HCT116 (cell line): ENCODE measurements at places on chromosomes 6 and 20. TPM values are rescaled to one million over a fixed set of nuclear protein-coding genes. Genes with fewer than 3 reads are reported as not detected.

DNA sequence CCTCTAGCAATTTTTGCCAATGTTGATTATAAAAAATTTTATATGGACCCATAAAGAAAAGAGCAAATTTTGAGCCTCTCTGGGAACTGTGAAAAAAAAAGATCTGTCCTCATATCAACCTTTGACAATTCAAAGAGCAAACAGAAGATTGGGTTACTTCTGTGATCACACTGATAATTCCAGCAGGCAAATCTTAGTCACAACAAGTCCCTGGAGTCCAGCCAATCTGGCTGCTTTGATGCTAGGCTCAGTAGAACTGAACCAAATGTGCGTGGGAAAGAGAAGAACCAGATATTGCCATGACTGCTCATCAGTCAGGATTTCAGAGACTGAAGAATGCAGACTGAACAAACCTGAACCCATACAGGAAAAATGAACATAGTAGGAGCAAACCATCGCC, 438.4 kb upstream of the FLRT3 start:
- DNase-seq: peak; percentile 8

DNA sequence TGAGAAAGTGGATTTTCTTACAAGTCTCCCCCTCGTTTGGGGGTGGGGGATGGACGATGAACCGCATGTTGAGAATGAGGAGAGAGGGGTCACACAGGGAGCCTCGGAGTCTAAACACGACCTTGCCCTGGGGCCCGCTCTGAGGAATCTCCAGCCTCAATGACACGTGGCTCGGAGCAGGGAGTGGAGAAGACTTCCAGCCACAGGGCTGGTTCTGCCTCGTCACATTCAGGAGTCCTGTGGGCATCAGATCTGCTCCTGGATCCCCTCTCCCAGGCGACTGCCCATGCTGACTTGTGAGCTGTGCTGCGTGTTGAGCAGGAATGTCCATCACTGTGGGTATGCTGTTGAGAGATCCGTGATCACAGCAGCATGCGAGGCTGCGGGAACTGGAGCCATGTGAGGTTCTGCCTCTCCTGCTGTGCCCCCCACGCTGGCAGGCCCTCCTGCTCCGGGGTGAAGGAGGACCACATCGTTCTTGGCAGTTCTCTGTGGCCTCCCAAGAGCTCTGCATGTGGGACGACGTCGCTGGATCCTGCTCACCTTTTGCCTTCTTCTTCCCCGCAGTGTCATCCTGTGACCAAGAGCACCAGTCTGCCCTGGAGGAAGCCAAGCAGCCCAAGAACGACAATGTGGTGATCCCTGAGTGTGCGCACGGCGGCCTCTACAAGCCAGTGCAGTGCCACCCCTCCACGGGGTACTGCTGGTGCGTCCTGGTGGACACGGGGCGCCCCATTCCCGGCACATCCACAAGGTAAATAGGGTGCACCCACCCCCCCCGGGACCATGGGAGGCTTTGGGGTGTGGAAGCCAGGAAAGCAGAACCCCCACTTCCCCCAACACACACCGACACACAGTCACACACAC, 157.5 kb downstream of the SMOC2 start:
- DNase-seq: no peak

DNA sequence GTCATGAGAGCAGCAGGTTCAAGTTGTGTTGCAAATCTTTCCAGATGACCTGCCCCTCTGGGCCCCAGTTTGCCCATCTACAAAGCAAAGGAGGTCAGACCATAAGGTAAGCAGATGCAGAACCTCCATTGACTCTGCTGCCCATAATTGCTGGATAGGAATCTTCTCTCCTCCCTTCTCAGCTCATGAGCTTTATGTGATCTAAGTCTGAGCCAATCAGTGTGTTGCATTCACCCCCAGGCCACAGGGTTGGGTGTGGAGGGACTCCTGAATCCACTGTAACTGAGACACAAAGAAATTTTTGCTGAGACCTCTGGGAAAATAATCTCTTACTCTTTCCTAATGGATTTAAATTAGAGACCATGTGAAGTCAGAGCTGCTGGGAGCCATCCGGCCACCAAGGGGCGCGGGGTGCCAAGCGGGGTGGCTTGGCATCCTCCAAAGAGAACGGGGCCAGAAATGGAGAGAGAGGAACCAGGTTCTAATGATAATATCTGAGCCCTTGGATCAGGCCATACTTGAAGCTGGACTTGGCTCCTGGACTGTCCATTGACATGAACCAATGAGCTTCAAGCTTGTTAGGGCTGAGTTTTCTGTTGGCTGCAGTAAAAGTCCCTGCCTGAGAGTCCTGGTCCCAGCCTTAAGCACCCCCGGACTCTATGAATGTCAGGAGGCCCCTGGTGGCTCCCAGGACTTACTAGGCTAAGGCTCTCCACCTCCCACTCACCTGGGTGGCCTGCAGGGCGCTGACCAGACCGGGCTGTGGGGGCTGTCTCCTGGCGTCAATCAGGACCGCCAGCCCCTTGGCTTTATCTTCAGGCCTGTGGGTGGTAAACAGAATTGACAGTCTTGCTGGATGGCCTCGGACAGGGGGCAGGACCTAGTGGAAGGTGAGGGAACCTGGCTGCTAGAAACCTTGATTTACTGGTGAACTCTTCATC, 32.8 kb downstream of the KIAA1755 start:
- DNase-seq: no peak

CNBD2 gene
- total RNA-seq: 3.1 TPM

DNA sequence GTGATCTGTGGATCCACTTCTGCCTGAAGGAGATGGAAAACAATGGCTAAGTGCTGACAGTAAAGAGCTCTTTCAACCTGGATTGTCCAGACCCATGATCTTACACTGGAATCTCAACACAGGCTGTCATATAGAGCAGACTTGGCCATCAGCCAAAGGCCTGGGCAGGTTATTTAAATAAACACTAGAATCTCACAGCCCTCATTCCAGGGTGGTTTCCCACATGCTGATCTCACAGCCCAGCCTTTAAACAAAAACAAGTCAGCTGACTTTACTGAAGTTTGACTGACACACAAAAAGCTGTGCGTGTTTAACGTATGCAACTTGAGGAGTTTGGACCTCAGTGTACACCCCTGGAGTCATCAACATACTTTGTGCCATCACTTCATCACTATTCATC, 28.4 kb downstream of the SYNDIG1 start:
- DNase-seq: no peak

DNA sequence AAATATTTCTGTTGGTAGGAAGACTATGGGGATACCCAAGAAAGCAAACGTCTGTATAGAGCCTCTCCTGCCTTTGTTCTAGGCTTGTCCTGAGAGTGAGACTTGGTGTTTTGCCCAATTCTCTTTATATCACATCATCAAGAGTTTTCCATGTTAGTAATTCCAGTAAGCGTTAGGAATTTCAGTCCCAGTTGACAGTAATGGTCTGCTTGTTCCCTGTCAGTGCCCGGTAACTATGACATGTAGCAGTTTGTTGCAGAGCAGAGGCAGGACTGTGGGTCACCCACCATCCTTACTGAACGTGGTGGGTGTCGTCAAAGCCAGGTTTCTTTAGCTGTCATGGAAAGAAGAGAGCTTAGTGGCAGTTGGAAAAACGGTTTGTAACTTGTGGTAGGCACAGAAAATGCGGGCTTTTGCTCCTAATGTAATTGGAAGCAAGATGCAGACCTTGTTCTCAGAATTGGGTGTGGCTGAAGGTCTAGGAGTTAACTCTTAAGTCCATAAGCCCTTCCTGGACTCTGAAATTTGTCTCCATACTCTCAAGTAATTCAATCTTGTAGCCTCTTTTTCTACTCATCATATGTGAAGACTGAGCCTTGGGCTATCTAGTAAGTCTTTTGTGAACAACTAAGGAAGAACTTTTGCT, 188.8 kb downstream of the TMEM242 start:
- DNase-seq: no peak

CRIP3 gene
- not detected for total RNA-seq

DNA sequence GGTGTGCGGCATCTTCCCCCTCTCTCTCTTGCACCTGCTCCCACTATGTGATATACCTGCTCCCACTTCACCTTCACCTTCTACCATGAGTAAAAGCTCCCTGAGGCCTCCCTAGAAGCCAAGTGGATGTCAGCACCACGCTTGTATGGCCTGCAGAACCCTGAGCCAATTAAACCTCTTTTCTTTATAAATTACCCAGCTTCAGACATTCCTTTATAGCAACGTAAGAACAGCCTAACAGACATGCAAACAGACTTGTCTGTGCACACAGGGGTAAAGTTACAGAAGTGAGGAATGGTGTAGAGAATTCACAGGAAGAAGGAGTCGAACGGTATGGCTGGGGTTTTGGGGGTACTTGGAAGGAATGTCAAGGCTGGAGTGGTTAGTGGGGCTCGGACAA, 14.8 kb upstream of the TGM2 start:
- DNase-seq: no peak

GRCh38 chr6:46023216-46023915, 7.7 kb upstream of the CLIC5 start:
- no peak for DNase-seq

GRCh38 chr20:20010639-20011500, 6.3 kb upstream of the NAA20 start:
- no peak for DNase-seq

DNA sequence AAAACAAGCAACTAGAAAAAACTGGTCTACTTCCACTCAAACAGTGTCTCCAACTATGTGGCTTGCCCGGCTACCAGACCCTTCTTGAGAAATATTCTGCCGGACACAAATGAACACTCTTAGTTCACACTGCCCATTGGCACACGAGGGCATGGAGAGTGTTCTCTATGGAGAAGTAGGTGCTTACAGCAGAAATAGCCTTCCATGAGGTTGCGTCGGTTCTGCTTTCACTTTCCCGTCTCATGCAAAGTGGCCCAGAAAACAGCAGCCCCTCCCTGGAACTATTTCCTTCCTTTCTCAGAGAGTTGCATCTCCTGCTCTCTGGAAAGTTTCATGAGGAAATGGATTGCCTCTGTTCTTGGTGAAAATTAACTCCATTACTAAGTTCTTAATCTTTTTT, 9.5 kb upstream of the HLA-DOA start:
- DNase-seq: no peak

KCNK16 gene
- total RNA-seq: not detected

DNA sequence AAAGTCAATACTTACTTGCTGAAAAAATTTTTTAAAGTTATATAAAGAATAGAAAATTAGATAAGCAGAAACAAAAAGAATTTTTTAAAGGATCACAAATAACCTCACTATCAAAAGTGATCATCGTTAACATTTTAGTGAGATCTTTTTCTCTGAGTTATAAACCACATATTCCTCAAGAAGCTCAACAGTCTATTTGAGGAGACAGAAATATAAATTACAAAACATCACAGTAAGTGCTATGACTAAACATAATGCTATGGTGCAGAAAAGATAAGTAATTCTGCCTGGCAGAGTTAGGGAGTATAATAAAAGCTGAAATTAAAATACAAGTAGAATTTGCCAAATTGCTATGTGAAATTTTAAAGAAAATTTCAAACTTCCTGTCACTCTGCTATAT, 226.7 kb downstream of the LMBRD1 start:
- no peak for DNase-seq

DNA sequence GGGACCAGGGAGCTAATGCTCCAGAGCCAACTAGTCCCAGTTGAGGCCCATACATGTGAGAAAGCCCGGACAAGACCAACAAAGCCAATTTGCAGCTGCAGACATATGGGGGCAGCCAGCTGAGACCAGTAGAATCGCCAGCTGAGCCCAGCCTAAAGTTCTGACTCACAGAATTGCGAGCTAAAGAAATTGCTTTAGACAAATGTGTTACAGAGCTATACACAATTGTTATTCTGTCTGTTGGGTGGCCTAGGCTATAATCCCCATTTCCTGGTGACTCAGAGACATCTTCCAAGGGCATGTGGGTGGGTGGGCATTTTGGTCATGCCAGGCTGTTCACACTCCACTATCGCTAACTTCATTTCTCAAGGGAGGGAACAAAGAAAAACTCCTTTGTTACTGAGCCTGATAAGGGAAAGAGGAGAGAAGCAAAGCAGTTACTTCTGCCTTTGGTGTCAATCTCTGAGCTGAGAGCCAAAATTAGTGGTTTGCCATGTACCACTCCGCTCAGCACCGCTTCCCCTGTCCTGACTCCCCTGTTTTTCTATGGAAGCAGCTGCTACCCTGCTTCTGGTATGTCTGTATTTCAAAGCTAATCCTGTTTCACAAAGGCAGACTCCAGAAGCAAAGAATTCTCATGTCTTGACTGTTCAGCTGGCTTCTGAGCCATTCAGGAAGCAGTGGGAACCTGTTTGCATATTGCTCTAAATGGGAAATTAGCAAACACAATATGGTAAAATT, 26.1 kb downstream of the SCP2D1 start:
- DNase-seq: no peak

- DNase-seq: no peak
Measured at GRCh38 chr20:64101731-64102621, 5.4 kb downstream of the NPBWR2 start.

PRSS35 gene
- total RNA-seq: 0.37 TPM

GRCh38 chr6:40627316-40627715, 40.2 kb upstream of the LRFN2 start:
- DNase-seq: no peak

- no peak for DNase-seq
Measured at GRCh38 chr6:36613200-36613995, 19.2 kb downstream of the SRSF3 start.

SNAP91 gene
- total RNA-seq: not detected
